ENCODE measurements at places on chromosomes 16 and 17. TPM values are rescaled to one million over a fixed set of nuclear protein-coding genes. Genes with fewer than 3 reads are reported as not detected.

DNA sequence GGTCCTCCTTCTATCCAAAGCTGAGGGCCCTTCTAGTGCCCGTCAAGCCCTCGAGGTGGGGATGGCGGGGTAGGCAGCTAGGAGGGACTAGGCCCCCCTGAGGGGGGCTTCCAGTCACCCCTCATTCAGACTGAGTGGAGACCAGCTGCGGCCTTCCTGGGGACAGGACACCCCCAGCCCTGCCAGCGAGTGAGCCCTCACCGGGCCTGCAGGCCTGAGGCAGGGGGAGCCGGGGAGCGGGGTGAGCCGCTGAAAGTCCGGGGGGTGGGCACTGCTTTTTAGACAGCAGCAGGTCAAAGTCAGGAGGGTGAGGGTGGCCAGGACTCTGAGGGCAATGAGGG, 8.7 kb upstream of the KREMEN2 start:
- DNase-seq = no peak

DNA sequence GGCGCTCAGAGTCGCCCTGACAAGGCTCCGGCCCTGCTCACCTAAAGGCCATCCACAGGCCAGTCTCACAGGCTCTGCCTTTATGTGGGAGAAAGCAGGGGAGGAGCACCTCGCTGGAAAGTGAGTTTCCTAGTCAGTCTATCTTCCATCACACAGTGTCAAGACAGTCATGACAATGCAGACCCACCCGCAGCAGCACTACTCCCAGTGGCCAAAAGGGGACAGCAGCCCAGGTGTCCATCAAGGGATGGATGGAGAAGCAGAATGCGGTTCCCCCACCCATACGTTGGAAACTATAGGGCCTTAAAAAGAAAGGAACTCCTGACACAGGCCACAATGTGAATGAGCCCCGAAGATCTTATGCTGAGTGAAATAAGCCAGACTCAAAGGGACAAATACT, 226.8 kb downstream of the ENGASE start:
- no peak for DNase-seq

DNA sequence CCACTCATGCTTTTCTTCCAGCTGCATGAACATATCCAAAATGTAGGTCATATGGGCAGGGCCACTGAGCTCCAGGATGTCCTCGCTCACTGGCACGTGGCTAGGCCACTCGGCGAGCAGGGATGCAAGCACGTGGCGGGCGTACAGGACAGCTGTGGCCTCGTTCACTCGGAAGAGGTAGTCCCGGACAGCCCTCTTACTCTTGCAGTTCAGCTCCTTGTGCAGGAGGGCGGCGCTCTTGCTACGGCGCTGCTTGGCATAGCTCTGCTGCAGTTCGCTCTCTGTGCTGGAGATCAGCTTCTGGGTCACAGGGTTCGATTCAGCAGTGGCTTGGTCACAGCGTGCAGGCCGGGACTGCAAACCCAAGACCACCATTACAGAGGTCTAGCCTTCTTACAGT, 53.1 kb upstream of the ATP2A3 start:
- DNase-seq = no peak

GRCh38 chr17:45313421-45313771, 3.4 kb downstream of the MAP3K14 start:
- DNase-seq = no peak

GRCh38 chr16:22635357-22635761, 124.7 kb downstream of the NPIPB5 start:
- no peak for DNase-seq

GRCh38 chr16:29975134-29975538, 1.5 kb downstream of the TAOK2 start:
- DNase-seq = no peak

DNA sequence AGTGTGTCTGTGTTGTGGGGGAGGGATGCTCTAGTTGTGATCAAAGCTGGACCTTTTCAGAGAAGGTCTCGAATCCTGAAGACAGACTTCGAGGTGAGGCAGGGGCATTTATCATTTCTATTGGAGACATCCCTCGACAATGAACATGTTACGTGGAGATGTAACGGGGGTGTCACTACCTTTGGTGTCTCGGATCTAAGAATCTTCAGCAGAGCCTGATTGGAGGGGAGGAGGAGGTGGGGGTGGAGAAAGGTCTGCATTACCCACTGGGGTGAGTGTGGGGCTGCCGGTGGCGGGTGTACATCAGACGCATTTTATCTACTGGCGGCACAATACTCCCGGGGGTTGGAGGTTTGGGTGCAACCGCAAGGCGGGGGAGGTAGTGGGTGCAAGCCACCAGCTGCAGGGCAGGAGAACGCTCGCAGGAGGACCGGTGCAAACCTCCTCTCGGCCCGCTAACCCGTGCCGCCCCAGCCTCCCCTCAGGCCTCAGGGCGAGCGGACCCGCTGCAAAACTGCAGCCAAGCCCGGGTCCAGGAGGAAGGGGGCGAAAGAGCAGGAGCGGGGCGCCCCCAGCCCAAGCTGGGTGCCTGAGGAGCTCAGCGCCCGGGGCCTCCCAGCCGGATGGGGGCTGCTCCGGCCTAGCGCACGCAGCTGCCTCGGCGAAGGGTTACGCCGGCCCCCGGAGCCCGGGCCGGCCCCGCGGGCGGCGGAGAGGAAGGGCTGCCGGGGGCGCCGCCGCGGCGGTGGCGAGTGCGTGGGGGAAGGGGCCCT, 735 bp downstream of the ZNF652 start:
- peak; percentile 48 for DNase-seq

GRCh38 chr16:81220349-81220748, 18.1 kb upstream of the BCO1 start:
- no peak for DNase-seq

DNA sequence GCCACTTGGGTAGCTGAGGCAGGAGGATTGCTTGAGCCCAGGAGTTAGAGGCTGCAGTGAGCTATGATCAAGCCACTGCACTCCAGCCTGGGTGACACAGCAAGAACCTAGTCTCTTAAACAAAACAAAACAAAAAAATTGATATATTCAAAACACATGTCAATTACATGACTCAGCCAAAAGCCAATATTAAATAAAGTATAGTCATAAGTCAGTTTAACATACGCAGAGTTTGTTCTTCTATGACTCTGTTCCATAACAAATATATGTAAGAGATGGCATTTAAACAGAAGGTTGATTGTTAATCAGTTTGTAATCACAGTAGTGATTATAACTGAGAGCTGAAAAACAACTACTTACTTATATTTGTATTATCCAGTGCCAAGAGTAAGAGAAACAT, 106.5 kb downstream of the CDH8 start:
- no peak for DNase-seq

GRCh38 chr16:23952128-23952970, 116.6 kb downstream of the PRKCB start:
- DNase-seq = no peak

GRCh38 chr17:6070913-6071511, 833 bp downstream of the WSCD1 start:
- DNase-seq = no peak

- no peak for DNase-seq
These were observed 46.7 kb downstream of the CYB5B start for GRCh38 chr16:69471121-69471520.

DNA sequence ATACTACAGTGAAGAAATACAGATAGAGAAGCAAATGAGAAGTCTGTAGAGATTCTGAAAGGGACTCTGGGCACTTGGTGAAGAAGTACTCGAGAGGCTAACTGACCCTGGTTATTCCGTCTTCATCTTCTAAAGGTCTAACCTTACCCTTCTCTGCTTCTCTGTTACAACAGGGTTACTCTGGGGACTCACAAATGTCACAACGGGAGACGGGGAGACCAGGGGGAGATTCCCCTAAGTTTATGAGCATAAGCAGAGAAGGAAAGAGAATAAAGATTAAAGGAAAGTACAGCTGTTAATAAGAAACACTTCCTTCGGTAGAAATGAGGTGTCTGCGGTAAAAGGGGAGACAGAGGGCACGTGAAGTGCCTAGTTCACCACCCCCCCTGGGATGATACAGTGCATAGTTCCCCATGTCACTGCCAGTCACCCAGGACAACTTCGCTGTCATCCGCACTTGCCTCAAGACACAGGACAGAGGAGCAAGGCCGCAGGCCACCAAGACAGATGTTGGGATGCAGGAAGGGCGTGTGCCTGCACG, 75.2 kb upstream of the TRAP1 start:
- DNase-seq = no peak

The ARL4D gene
- total RNA-seq = 1.2 TPM

DNA sequence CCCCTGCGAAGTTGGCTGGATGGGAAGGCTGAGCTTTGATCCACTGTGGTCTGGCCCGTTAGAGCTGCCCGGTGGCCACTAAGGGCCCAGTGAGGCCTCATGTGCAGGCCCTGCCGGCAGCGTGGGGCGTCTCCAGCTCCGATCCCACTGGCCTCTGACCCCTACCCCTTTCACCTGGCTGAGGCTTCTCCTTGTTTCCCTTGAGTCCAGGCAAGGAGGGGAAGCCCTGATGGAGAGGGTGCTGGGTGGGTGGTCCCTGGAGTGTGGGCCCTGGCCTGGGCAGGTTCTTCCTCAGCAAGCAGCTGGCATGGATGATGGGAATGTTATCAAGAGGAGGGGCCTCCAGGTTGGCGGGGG, 356.8 kb downstream of the SEC14L1 start:
- DNase-seq = no peak

The SYCE1L gene
- 4.6 TPM for total RNA-seq

DNA sequence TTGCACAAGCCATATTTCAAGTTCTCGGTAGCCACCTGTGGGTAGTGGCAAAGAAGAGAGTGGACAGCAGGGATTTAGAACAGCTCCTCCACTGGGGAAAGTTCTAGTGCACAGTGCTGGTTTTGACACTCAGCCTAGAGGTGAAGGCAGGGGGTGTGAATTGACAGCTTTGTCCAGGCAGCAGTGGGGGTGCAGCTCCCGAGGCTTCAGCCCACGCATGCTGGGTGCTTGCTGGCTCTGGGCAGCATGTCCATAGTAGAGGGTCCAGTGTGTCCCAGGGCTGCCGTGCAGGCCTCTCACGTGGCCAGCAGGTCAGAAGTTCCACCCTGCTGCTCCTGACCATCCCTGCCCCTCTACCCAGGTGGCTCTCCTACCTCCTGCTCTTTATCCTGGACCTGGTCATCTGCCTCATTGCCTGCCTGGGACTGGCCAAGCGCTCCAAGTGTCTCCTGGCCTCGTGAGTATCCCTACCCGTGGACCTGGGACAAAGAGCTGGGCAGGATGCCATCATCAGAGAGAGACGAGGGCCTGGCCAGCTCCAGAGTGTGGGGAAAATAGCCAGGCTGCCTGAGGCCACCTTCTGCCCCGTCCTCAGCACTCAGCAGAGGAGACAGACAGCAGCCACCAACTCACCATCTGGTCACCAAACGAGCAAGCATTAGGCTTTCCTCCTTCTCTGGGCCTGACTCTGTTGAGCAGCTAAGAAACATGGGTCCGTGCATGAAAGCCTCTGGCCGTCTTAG, 29.8 kb downstream of the TTYH2 start:
- DNase-seq = no peak

DNA sequence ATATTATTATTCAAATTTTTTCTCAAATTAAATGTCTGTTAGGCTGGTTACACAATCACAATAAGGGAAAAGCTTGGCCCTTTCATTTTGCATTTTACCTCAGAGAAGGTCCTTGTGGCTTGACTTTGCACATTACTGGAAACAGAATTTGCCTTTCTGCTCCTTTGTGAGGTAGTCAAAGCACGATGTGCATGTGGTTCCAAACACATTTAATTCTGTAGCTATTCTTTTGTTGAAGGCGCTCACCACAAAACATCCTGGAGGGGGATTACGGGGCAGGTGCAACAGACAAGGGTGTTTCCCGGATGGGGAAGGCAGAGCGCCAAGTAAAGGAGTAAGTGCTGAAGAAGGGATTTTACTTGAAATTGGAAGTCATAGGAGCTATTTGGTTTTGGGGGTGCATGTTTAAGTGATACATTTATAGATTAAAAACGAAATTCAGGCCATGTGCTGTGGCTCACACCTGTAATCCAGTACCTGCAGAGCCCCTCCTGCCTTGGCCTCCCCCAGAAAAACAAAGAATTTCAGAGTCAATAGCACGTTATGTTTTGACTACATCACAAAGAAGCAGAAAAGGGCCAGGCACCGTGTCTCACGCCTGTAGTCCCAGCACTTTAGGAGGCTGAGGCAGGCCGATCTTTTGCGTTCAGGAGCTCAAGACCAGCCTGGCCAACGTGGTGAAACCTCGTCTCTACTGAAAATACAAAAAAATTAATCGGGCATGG, 31.2 kb upstream of the TENT4B start:
- peak; percentile 72 for DNase-seq

- DNase-seq = no peak
These were observed 30.7 kb downstream of the CFAP20 start for GRCh38 chr16:58098207-58099096.

The C16orf89 gene
- not detected for total RNA-seq

GRCh38 chr17:15442311-15443180, 24.9 kb downstream of the CDRT4 start:
- no peak for DNase-seq

The VAT1L gene
- total RNA-seq = 0.11 TPM

The CEMP1 gene
- total RNA-seq = not detected

GRCh38 chr17:53313746-53314145, 509.0 kb upstream of the KIF2B start:
- DNase-seq = no peak

The NTN1 gene
- 0.49 TPM for total RNA-seq

- DNase-seq = peak; percentile 12
These were observed 109.6 kb upstream of the GOT2 start for GRCh38 chr16:58843675-58844074.

DNA sequence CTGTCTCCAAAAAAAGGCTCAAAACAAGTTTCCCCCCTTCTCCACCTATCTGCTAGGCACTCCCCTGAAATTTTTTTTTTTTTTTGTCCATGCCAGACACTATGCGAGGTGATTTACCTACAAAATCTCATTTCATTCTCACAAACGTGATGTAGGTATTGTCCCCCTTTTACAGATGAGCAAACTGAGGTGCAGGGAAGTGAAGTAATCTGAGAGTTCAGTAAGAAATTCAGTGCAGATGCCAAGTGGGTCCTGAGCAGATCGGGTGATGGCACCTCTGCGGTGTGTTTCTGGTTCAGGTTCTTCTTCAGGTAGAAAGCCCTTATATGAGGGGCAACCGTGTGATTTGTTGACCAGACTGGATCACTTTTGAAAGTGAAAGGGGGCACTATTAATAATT, 9.7 kb downstream of the TBKBP1 start:
- no peak for DNase-seq

The AANAT gene
- total RNA-seq = 0.23 TPM

The SNX20 gene
- 21.4 TPM for total RNA-seq

GRCh38 chr16:10180771-10181163, 1.5 kb downstream of the GRIN2A start:
- DNase-seq = no peak

- no peak for DNase-seq
These were observed 13.5 kb downstream of the TBCD start for GRCh38 chr17:82765371-82765770.

GRCh38 chr17:18006495-18007239, 32.3 kb downstream of the ATPAF2 start:
- no peak for DNase-seq

Data from GM12878 (cell line).